ENCODE measurements at places on chromosomes 3 and 15.

DNA sequence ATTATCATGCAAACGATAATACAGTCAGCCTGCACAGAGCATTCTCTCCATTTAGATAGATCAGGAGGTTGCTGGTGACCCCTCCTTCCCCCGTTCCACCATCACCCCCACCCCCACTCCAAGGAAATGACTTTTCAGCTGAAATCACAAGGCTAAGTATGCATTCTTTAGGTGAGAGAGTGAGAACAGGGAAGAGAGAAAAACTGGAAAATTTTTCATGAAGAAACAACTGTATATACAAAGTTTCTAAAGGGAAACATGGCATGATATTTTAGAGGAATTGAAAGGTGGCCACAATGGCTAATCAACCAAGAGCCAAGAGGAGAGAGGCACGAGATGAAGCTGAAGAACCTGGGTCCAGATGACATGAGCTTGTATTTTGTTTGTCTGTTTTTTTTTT is 22.2 kb downstream of the BCL2A1 start:
- no peak overlapping the region for H3K4me3 ChIP-seq
- no peaks in the 10 kb centered on the region for H3K27me3 ChIP-seq
- H3K36me3 ChIP-seq: no peaks in the 10 kb centered on the region
- DNase-seq: no peak

GRCh38 chr3:145815707-145816413 is 345.1 kb downstream of the PLOD2 start:
- H3K36me3 ChIP-seq: no peaks in the 10 kb centered on the region
- no peak overlapping the region for H3K27ac ChIP-seq
- no peak overlapping the region for H3K4me3 ChIP-seq
- no peaks in the 10 kb centered on the region for H3K27me3 ChIP-seq
- H3K4me1 ChIP-seq: no peaks in the 10 kb centered on the region
- no peak for DNase-seq

DNA sequence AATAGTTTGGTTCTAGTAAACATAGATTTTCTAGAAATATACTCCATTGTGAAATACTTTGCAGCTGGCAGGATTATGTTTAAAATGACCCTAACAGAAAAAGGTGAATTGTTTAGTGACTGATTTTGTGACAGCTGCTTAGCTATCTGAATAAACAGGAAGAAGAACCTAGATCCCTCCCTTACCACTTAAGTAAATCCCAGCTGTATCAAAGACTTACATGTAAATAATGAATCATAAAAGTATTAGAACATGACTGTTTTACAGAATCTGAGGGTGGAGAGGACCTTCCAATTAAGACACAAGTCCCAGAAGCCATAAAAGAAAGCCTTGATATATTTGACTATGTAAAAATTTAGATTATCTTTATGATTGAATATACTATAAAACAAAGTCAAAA is 15.9 kb downstream of the SLC49A4 start:
- no peak overlapping the region for H3K4me3 ChIP-seq
- no peaks in the 10 kb centered on the region for H3K4me1 ChIP-seq
- H3K27me3 ChIP-seq: no peaks in the 10 kb centered on the region
- no peak for DNase-seq
- H3K27ac ChIP-seq: no peak overlapping the region

DNA sequence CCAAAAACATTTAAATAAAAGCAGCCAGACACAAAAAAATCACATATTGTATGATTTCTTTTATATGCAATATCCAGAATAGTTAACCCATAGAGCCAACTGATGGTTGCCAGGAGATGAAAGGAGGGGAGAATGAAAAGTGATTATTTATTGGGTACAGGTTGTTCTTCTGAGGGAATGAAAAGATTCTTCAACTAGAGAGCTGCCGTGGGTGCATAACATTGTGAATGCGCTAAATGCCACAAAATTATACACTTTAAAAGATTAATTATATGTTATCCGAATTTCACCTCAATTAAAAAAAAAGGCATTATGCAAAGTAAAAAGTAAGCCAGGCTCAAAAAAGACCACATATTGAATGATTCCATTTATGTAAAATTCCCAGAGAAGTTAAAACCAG is 36.1 kb downstream of the PRKAR2A start:
- H3K27me3 ChIP-seq: no peaks in the 10 kb centered on the region
- H3K27ac ChIP-seq: peak overlapping the region; percentile 85
- no peak overlapping the region for H3K4me3 ChIP-seq
- peaks cover 43% of the 10 kb centered on the region for H3K4me1 ChIP-seq
- DNase-seq: no peak

GRCh38 chr15:33091983-33092693 is 102.4 kb downstream of the FMN1 start:
- peak overlapping the region; percentile 75 for H3K27ac ChIP-seq
- no peak for DNase-seq
- H3K4me3 ChIP-seq: no peak overlapping the region
- no peaks in the 10 kb centered on the region for H3K36me3 ChIP-seq
- H3K4me1 ChIP-seq: peaks cover 10% of the 10 kb centered on the region

- no peaks in the 10 kb centered on the region for H3K27me3 ChIP-seq
- peak overlapping the region; percentile 88 for H3K27ac ChIP-seq
- H3K36me3 ChIP-seq: peaks cover 19% of the 10 kb centered on the region
- no peak overlapping the region for H3K4me3 ChIP-seq
These were observed 50.8 kb downstream of the CRTC3 start for GRCh38 chr15:90580541-90580940.

DNA sequence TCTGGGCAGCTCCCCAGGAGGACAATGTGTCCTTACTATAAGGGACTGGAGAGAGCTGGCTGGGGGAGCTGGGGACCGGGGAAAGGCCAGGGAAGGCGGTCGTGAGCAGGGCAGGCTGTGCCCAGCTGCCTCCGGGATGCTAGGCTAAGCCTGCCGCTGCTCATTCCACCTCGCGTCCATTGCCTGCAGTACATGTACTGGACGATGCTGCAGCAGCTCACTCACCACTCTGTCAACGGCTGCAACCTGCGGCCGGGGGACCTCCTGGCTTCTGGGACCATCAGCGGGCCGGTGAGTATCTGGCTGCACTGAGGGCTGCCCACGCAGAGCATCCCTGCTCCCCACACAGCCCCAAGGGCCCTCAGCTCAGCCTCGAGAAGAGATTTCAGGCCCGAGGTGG is 27.1 kb downstream of the FAH start:
- DNase-seq: no peak
- H3K4me1 ChIP-seq: no peaks in the 10 kb centered on the region
- no peak overlapping the region for H3K27ac ChIP-seq
